ENCODE measurements at places on chromosomes 7 and 10.

DNA sequence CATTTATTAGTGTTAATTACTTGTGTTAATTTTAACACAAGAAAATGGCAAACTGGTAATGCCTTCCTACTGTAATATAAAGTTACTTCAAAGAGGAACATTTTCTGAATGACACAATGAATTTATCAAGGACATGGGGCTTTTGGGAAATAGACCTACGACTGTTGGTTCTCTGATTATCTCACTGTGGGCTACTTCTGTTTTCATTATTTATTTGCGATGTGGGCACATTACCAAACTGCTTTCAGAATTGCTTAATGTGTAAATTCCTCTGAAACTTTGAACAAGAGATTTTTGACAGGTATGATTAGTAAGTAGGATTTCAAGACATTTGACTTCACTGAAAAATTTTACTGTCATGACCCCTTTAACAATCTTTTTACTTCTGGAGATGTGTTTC, 535.6 kb downstream of the CNTNAP2 start:
- no peak for DNase-seq

- DNase-seq = no peak
Observed at GRCh38 chr7:141641876-141642275, 60.1 kb downstream of the DENND11 start.

DNA sequence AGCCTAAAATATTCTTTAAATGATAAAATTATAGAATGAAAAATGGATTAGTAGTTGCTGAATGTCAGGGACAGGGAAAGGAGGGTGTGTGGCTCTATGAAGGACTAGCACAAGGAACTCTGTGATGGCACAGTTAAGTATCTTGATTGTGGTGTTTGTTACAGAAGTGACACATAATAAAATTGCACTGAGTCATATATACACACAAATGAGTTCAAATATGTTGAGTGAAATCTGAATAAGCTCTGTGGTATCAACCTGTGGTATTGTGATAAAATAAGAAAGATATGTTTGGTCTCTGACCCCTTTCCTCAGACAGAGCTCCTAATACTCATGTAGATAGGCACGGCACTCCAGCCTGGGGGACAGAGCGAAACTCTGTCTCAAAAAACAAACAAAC, 181.5 kb upstream of the TRIM24 start:
- no peak for DNase-seq

- DNase-seq = no peak
Observed at GRCh38 chr10:44258019-44258418, 126.9 kb downstream of the CXCL12 start.

GRCh38 chr10:96578022-96578421, 8.8 kb downstream of the TM9SF3 start:
- DNase-seq = no peak

DNA sequence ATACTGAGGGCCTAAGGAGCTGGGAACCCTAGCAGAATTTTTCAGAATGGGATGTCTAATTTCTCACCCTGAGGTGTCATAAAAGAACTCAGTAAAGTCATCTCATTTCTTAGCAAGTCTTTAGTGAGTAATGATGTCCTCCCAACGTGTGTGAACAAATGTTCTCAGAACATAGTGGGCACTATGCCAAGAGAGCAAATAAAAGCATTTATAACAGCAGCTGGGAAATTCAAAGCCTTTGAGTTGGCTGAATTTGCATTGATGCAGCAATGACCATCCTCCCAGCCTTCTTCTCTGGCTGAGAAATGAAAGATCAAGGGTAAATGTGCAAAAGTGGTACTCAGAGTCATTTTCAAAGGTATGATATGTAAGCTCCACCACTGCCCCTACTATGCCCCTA, 109.4 kb downstream of the FAM107B start:
- no peak for DNase-seq

GRCh38 chr7:121228779-121229178, 100.0 kb upstream of the WNT16 start:
- no peak for DNase-seq

- DNase-seq = no peak
Observed at GRCh38 chr10:57891201-57892006, 376.3 kb downstream of the IPMK start.

DNA sequence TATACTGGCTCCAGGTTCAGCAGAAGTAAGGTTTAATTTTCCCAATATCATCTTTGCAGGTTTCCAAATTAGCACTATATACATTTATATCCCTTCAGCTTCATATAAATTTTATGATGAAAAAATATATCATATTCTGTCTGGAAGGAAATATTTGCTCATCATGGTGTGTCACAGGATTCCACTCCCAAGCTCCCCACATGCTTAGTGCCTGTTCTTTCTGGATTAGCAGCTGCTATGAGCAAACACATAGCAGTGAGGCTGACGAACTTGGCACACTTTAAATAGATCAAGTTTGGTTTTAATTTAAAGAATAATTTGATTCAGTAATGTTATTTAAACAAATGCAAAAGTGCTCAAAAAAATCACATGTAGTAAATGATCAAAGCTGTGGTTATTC, 251.9 kb downstream of the AGMO start:
- DNase-seq = no peak

DNA sequence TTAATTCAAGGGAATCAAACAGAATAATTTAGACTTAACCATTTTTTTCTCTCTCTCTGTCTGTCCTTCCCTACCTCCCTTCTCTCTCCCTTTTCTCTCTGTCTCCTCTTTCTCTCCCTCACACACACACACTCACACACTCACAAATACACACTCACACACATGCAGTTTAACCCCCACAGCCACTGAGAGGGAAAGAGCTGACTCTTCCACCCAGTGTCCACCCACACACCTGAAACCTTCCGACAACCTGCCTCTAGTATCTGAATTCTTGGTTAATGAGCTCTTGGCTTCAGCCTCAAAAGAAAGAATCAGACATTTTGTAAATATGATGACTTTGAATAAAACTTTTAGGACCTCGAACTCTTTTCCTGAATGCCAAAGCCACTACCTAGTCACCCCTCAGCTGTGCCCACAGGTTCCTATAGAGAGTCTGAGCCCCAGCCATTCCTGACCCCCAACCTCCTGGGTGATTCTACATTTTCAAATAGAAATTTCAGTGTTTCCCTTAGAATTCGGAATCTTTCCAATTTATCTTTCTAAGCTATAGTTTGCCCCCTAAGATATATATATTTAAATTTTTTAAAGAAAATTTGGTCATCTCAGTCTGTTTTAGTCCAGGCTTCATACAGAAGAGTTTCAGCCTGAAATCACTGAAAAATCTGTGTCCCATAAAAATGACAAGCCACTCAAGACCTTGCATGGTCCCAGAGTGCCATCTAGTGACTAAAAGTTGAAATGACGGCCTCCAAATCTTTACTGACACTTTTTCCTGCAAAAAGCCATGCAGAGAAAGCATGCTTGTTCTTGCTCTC, 202.8 kb downstream of the IPMK start:
- no peak for DNase-seq

DNA sequence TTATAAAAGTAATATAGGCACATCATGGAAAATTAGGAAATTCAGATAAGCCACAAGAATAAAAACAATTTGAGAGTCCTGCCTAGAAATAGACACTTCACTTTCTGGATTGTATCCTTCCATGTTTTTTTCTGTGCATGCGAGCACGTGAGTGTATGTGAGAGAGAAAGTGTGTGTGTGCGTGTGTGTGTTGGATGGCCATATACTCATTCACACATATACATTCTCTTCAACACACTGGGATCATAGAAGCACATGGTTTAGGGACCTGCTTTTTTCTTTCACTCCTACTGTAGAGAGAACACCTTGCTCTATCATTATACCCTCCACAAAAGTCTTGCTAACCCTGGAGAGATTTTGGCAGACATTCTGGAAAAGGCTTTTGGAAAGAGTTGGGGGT, 7.5 kb downstream of the FFAR4 start:
- no peak for DNase-seq

- DNase-seq = no peak
Observed at GRCh38 chr10:107487284-107487683, 322.8 kb upstream of the SORCS1 start.

Data from stimulated activated CD8-positive, alpha-beta memory T cell treated with anti-CD3 and anti-CD28 coated beads, Interleukin-4, amount 100 ng/mL, for 24 hours (primary cell).